ENCODE measurements at places on chromosomes 1 and 21.

DNA sequence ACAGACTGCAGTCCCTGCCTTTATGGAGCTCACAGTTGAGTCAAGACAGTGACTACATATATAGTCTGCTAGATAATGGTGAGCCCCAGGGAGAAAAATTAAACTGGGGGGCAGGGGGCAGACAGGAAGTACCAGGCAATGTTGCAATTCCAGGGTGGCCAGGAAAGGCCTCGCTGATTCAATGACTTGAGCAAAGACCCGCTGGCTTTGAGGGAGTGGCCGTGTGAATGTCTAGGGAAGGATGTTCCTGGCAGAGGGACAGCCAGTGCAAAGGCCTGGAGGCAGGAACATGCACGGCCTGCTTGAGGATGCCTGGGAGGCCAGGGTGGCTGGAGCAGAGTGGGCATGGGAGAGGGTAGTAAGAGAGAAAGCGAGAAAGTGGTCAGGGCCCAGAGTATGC is 23.0 kb upstream of the EPHA8 start:
- DNase-seq, result no peak

DNA sequence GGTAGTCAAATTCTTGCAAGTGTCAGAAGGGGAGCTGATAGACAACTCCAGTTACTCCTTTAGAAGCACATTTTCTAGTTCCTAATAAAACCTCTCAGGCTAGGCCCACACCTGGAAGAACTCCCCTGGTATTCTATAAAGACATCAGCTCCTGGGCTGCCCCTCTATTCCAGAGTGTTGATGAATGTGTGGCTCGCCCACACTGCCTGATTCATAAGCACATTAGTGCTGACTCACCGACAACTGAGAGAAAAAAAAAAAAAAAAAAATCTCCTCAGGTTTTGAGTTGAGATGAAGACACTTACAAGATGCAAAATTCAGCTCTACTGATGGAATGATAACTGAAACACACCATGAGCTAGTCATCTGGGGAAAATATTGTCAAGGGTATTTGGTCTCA is 188.1 kb downstream of the TNR start:
- no peak for DNase-seq

- no peak for DNase-seq
Measured at GRCh38 chr1:161840363-161840762, 74.2 kb downstream of the ATF6 start.

- no peak for DNase-seq
Measured at GRCh38 chr1:212643877-212644276, 35.3 kb downstream of the ATF3 start.

- no peak for DNase-seq
Measured at GRCh38 chr1:27972141-27972540, 12.4 kb downstream of the XKR8 start.

DNA sequence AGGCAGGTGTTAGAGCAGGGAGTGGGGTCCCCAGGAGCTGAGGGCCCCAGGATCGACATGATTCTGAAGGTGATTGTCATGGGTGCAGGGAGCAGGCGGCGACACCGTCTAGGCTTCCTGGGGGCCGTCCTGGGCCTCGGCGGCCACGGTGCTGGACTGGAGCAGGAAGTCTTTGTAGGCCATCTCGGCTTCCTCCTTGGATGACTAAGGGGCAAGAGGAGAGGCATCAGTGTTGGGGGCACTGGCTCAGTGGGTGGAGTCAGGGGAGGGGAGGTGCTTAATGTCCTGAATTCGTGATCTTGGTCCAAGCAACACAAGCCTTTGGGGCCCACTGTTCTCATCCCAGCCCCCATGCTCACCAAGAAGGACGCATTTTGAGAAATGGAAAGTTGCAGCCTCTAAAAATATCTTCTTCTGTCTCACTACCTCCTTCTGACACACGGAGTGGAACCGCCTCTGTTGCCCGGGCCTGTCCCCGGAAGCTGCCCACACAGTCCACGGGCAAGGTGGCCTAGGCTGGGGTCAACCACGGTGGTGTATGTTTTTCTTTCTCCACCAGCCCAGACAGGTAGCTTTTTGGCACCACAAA is 8.6 kb upstream of the FCMR start:
- DNase-seq, result no peak

- DNase-seq, result no peak
Measured at GRCh38 chr21:8990326-8991087, 1530.9 kb upstream of the TPTE start.

DNA sequence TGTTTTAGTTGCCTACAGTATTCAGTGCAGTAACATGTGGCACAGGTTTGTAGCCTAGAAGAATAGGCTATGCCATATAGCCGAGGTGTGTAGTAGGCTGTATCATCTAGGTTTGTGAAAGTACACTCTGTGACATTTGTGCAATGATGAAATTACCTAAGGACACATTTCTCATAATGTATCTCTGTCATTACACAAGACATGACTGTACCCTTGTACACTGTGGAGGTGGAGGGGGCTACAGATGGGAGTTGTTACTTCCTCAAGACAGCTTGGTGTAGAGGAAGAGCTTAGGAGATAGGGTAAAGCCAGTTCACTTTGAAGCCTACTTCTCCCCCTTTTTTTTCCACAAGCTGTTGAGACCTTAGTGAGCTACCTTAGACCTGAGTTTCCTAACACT is 59.7 kb upstream of the RAVER2 start:
- DNase-seq, result no peak

- no peak for DNase-seq
Measured at GRCh38 chr1:161177936-161178244, 583 bp upstream of the B4GALT3 start.

DNA sequence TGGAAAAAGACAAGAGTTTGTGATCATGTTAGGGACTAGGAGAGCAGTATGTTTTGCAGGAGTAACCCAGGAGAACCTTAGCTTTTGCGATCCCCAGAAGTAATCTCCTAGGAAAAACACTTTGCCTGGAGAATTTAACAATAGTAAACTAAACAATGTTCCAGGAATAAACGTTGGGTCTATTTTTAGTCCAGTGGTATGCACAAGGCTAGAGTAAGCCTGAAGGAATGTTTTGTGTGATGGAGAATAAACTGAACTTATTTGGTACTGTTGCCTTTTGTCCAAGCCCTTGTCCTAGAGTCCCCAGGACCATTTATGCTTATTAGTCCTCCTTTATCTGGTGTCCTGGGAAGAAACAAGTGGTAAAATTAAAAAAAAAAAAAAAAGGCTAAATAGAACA is 28.7 kb upstream of the RGS5 start:
- no peak for DNase-seq
